Small intestine (tissue), 16 donors: ENCODE measurements at places on chromosomes 5 and 9.

- no peak for DNase-seq
Observed at GRCh38 chr5:167947306-167947705, 344.1 kb upstream of the WWC1 start.

- no peak for DNase-seq
Observed at GRCh38 chr9:116450378-116451139, 236.5 kb upstream of the TRIM32 start.

GRCh38 chr9:5449521-5450358 is 602 bp upstream of the CD274 start:
- no peak for DNase-seq

GRCh38 chr9:90867101-90867500 is 65.5 kb downstream of the SYK start:
- no peak for DNase-seq

DNA sequence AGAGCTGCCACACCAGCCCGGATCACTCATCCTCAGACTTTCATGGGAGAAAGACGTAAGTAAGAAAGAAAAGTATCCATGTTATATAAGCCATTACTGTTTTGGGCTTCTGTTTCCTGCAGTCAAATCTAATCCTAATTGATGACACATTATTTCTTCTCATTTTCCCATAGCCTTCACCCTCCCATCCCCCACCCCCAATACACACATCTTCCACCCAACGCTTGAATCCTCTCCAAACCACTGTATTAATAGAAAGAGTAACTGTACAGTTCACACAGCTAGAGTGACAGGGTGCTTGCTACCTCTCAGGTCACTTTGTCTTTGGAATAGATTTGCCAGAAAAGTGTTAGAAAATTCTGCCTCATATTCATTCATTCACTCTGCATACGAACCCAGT is 69.3 kb upstream of the IL17B start:
- DNase-seq, result no peak

DNA sequence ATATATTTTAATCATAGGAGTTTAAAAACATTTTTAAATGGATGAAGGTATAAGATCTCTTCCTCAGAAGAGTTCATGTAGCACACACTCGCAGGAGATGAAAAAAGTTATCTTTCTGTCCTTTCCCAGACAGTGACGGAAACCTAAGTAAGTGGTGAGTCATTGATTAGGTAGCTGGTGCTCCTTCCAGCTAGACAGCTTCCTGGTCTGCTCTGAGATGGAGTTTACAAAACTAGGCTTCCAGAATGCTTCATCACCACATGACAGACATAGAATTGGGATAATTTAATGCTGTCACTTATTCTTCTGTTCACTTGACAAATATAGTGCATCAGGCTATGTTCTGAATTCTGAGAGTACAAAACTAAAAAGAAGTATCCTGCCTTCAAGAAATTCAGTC is 2393.0 kb upstream of the C9orf72 start:
- DNase-seq, result no peak

DNA sequence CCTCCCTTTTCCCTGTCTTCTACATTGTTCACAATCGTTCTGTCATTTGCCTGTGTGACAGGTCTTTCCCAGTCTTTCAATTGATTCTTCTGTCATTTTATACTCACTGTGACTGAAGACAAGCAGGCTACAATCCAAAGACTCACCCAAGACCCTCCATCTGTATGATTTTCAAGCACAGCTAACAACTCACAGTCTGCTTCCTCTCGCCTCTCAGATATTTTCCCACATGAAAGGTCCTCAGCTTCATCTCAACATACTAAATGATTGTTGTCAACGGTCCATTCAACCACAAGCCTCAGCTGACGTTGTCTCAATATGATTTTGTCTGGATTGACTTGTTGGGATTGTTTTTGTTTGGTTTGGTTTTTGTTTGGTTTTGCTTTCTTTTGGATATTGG is 346.5 kb downstream of the NFIB start:
- no peak for DNase-seq

GRCh38 chr9:12798066-12798770 is 23.4 kb downstream of the LURAP1L start:
- DNase-seq, result no peak

- DNase-seq, result no peak
Observed at GRCh38 chr5:91928754-91929521, 545.8 kb upstream of the ARRDC3 start.

GRCh38 chr5:125528881-125529280 is 782.4 kb upstream of the ZNF608 start:
- DNase-seq, result no peak
